ENCODE measurements at places on chromosomes 5 and 9.

DNA sequence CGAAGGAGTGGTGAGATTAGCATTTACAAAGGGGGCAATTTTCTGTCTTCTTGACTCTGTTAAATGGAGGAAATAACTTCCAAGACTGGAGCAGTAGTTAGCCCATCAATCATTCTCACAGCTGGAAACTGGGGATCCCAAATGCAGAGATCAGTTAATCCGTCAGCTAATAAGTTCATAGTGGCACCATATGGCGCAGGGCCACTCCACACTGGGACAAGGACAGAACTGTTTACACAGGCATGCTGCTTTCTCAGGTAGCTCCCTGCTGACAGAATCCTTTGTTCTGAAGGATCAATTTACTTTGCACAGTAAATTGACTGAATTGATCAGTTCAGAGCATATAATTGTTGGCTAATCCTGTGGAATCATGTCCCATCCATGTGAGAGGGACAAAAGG lies 395.7 kb downstream of the TMEM161B start:
- no peak for DNase-seq

DNA sequence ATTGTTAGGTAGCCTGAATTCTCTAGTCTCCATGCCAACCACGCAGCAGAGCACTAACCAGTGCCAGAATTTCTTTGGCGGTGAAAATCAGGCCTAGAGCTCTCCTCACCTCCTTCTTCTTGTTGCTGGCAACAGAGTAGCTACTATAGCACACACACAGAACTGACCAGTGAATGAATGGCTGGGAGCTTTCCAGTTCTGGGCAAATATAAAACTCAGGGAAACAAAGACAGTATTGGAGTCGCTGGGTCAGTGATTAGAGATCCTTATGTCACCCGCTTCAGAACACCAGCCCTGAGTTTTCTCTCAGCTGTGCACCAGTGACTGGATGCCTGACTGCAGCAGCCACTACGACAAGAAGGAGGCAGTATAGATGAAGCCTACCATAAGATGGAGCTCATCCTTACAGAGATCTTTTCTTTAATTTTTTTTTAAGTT lies 26.9 kb upstream of the FEM1C start:
- DNase-seq: no peak

GRCh38 chr9:104961238-104961637 lies 33.3 kb upstream of the ABCA1 start:
- DNase-seq: no peak

DNA sequence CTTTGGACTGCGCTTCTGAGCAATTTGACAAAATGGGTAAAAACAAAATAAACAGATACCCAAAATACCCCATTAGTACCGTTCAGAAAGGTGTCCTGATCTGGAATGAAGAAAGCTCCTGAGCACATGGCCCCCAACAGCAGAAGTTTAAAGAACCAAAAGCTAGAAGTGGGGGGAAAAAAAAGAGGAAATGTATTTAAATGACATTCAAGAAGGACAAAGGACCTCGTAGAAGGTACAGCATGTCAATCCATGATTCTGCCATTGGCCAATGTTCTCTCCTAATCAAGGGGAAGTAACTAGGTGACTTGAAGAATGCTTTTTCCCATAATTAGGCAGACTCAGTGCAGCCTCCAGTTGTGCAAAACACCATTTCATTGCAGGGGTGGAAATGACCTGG lies 78.6 kb downstream of the SERINC5 start:
- no peak for DNase-seq

- no peak for DNase-seq
These were observed 17.5 kb upstream of the ROPN1L start for GRCh38 chr5:10424124-10424731.

DNA sequence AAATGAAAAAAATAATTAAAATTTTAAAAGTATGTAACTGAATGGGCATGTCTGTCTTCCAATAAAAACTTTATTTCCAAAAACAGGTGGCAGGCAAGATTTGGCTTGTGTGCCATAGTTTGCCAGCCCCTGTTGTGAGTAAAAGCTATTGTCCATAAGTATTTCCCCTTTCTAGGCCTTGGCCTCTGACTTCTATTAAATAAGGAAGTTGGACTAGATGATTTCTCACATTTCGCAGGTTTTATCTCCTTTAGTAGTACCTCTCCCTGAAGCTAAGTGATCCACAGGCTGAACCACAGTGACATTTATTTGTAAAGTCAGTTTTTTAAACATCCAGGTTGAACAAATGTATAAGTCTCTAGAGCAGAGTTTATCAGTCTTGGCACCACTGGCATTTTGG lies 41.3 kb downstream of the RECK start:
- DNase-seq: no peak

GRCh38 chr9:81072758-81073157 lies 616.6 kb downstream of the TLE1 start:
- no peak for DNase-seq

- no peak for DNase-seq
These were observed 102.5 kb downstream of the LIFR start for GRCh38 chr5:38453921-38454320.

- DNase-seq: no peak
These were observed 369.1 kb downstream of the NDUFS4 start for GRCh38 chr5:53929570-53929969.

GRCh38 chr5:34609951-34610441 lies 46.1 kb upstream of the RAI14 start:
- no peak for DNase-seq

DNA sequence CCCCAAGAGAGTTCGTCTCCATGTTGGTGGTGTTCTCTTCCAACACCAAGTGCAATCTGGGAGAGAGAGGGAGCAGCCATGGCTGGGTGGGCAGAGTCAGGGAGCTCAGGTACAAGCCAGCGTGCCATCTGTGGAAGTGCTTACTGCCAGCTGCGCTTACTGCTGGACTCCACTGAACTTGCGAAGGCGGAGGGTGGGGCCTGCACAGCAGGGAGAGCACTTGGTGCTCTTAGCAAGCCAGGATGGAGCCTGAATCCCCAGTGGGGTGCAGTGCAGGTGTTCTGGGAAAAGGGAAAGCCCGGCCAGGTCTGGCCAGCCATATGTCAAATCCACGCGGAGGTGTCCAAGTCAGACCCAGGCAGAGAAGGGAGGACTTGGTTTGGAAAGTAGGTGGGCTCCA lies 142.0 kb downstream of the FANCC start:
- DNase-seq: no peak

DNA sequence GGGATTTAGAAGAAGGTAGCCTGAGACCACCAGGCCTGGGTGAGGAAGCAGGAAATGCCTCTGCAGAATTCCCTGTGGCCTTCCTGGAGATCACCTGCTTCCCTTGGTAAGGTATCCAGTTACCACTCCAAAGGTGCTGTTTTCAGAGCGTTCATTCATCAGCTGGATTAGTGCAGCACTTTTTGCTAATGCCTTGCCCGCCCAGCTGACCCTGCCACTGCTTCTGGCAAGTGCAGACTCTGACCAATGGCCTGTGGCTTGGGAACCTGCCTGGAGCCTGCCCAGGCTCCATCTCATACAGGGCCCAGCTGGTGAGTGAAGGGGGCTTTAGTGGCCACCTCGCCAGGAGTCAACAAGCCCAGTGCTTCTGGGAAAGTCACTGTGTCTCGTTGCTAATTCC lies 48.6 kb downstream of the FOXI1 start:
- DNase-seq: no peak

GRCh38 chr9:118570066-118570465 lies 799.2 kb downstream of the BRINP1 start:
- no peak for DNase-seq

- DNase-seq: no peak
These were observed 2.5 kb upstream of the MED27 start for GRCh38 chr9:132082188-132082587.

- no peak for DNase-seq
These were observed 525 bp upstream of the STPG3 start for GRCh38 chr9:137250329-137251193.

- DNase-seq: peak; percentile 87
These were observed 15.1 kb downstream of the GPSM1 start for GRCh38 chr9:136342181-136343120.

- DNase-seq: no peak
These were observed 251.2 kb downstream of the NFIB start for GRCh38 chr9:14062586-14063221.

- DNase-seq: no peak
These were observed 7.6 kb downstream of the IFNB1 start for GRCh38 chr9:21070171-21070571.

GRCh38 chr5:162939991-162940390 lies 497.4 kb upstream of the CCNG1 start:
- no peak for DNase-seq

DNA sequence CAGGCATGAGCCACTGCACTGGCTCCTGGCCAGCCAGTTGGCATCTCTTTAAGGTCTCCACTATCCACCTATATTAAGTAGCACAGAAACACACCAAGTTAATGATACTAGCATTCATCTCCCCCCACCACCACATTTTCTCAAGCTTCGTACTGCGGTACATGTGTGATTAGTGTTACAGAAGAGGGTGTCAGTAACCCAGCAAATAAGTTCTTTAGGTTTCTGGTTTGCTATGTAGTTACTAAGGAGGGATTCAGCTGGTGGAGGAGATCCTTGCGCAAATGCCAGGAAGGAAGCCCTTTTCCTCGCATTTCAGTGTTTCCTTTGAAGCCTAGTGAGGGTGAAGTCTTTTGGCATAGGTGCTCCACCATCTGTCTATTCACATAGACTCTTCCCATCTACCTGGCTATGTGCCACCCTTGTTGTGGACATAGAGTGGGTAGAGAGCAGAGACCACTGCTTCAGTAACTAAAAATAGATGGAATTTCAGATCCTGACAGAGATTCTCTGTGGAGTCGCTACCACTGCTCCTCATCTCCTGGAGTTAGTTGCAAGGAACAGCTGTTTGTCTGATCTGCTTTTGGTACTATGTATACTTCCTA lies 16.7 kb downstream of the UBE2D2 start:
- DNase-seq: no peak

DNA sequence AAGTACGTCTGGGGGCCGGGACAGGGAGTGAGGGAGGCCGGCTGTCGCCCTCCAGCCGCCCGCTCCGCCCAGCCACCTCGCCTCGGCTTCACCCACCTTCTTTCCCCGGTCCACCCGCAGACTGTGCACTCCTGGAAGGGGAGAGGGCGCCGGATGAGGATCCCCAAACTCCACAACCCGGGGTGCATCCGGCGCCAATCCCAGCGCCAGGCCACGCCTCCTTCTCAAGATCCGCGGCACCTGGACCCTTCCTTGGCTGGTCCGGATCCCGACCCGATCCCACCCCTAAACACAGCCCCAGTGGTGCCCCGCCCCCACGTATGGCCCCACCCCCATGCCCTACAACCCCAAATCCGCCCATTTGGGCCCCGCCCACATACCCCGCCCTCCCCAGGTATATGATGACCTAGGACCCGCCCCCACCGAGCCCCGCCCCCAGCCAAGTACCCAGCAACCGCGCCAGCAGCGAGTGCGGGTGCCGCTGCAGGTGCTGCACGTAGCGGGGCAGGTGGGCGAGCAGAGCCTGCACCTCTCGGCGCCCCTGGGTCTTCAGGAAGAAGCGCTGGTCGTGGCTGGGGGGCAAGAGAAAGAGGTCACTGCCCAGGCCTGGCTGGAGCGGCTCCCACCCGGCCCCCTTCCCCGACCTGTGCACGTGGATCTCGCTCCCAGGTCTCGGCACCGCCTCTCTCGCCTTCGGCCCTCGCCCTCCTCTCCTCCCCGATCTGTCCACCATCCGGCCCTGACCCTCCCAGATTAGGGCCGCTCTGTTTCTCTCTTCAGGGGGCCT lies 3.2 kb downstream of the PIP5KL1 start:
- DNase-seq: peak; percentile 79

- DNase-seq: no peak
These were observed 357.5 kb downstream of the TAF11L14 start for GRCh38 chr5:17991775-17992174.
